ENCODE measurements at places on chromosomes 1 and 21.
A peak's percentile ranks its signal among the peaks of the same experiment; 100 is the strongest.

DNA sequence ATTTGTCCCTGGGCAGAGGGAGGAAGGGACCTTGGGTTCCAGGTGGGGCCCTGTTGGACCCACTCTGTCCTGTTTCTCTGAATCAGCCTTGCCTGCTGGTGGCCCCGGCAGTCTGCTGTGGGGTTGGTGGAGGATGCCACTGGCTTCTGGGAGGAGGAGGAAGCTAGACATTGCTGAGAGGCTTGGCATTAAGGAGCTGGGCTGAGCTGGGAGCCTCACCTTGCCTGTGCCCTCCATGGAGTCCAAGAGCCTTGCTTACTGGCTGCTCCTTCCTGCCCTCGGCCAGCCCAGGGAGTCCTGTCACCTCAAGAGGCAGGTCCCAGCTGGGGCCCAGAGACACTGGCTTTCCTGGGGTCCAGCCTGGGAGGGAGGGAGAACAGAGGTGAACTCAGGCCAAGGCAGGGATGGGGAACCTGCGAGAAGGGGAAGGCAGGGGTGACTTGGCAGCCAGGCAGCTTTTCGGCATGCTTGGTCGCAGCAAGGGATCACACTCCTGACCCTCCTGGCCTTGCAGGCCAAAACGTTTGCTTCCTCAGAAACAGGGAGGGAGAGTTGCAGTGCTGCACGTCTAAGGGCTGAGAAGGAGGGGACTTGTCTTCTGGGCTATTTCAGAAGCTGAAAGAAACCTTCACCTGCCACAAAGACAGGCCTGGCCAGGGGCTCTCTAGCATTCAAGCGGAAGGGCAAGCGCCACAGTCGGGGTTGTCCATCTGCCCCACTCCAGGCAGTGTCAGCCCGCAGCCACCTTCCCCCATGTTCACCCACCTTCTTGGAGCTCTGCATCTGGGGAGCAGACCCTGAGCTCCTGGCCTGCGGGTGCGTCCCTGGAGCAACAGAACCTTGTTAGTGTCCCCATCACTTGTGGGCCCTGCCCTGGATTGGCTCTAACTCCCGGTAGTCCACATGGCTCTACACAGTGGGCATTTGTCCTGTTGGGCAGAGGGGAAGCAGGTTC lies 8.9 kb downstream of the TMEM201 start:
- no peak for DNase-seq

GRCh38 chr21:44375281-44375651 lies 21.8 kb downstream of the TRPM2 start:
- no peak for DNase-seq

GRCh38 chr1:234559902-234560676 lies 49.9 kb downstream of the IRF2BP2 start:
- DNase-seq: no peak

DNA sequence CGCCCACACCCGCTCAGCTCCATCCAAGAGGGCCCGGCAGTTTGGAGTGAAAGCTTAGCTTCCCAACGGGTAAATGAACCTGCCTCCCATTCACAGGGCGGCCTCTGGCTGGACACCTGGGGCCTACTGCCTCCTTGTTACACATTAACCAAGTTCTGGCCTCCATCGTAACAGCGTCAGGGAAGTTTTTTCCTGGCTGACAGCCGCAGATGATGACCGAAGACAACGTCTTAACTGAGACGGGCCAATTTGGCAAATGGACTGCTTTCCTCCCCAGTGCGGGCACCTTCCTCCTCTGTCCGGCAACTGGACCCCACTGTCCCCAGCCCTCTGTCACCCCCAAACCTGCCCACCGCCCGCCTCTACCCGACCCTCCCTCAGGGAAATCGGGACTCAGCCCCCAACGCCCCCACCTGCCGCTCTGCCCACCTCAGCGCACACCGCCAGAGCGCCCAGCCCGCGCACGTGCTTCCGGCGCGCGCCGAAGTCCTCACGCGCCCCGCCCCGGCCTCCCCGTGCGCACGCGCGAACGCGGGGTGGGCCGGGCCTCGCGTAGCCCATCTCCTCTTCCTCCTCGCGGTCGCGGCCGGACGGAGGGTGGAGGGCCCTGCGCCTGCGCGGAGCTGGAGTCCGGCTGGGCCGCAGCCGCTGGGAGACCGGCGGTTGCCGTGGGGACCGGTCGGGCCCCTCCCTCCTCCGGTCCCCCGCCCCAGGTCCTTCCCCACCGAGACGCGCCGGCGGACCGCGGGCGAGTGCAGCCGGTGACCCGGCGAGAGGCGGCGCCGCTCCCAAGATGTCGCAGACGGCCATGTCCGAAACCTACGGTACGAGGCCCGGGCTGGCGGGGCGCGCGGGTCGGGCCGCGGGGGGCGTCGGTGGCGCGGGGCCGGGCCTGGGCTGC lies at the start of gene RAB4A:
RAB4A (plus strand) TSS at position 565 of the 901 bp plus-strand sequence; CDS start at position 794, 229 bp downstream.
- DNase-seq: peak; percentile 42

GRCh38 chr1:92864131-92864530 lies 32.3 kb downstream of the RPL5 start:
- no peak for DNase-seq

- no peak for DNase-seq
Measured at GRCh38 chr1:156400191-156400935, 31.4 kb downstream of the RHBG start.

GRCh38 chr1:107004421-107004820 lies 52.1 kb upstream of the PRMT6 start:
- DNase-seq: no peak

GRCh38 chr1:32761253-32761877 lies 55.8 kb downstream of the YARS1 start:
- no peak for DNase-seq

DNA sequence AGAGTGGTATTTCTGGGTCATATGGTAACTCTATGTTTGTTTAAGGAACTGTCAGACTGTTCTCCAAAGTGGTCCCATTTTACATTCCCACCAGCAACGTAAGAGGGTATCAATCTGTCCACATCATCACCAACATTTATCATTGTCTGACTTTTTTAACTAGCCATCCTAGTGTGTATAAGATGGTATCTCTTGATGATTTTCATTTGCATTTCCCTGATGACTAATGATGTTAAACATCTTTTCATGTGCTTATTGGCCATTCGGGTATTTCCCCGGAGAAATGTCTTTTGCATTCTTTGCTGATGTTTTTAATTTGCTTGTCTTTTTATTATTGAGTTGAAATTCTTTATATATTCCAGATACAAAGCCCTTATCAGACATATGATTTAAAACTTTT lies 370.1 kb upstream of the NR5A2 start:
- no peak for DNase-seq

GRCh38 chr1:147643974-147644373 lies 26.4 kb downstream of the ACP6 start:
- DNase-seq: no peak

DNA sequence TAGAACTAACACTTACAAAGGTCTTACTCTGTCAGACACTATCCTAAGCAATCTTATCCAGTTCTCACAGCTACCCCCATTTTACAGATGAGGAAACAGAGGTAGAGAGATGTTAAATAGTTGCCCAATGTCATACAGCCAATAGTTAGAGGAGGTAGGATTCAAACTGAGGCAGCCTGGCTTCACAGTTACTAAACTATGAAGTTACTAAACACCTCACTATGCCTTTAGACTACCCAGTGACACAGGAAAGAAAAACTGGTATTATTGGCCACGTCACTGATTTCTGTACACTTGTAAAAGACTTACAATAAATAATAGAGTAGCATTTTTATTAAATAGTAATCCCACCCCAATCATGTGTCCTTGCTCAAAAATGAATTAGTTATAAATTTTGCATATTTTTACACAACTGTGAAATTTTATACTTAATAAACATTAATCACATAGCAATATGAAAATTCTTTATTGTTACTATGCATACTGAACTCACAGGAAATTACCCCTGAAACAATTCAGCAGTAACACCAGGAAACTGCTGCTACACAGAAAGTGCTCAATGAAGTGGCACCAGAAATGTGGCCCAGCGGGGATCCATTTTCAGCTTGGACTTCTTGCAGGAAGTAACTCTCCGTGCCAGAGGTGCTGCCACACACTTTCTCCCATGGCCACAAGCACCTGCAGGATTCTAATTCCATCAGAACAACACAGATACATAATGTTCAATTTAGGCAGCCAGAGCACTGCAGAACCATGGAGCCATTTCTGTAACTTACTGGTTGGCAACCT lies 69.4 kb downstream of the VAV3 start:
- no peak for DNase-seq

- no peak for DNase-seq
Measured at GRCh38 chr21:32099812-32100416, 178.9 kb downstream of the MIS18A start.

DNA sequence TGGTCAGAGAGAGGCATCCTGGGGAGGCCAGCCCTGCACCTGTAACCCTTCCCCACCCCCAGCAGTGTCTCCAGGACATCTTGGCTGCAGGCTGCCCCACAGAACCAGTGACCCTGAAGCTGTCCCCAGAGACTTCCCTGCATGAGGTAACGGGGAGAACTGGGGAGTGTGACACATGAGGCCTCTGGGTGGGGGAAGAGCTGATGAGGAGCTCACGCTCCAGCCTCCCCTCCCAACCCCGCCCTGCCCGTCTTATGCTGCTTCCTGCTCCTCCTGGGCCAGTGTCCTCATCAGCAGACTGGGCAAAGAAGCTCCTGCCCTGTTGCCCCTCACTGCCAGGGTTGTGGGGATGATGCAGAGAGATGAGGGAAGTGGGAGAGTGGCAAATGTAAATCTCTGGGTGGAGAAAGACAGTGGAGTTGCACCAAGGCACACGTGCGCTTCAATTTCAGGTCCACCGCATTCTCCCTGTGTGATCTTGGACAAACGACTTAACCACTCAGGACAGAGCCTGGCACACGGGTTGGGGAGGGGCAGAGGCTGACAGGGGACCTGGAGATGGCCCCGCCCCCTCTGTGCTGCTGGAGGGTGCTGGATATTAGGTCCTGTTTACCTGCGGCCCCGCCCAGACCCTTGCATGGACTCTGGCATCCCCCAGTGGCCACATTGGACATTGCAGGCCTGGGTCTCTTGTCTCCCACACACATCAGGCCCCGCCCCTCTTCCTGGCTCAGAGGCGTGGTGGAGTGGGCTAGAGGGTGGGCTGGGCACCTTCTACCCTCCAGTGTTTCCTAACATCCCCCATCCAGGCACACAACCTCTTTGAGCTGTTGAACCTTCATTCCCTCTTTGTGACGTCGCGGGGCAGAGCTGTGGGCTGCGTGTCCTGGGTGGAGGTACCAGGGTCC lies 12.3 kb downstream of the CLCNKB start:
- peak; percentile 69 for DNase-seq

GRCh38 chr1:6545276-6546112 lies 8.8 kb downstream of the NOL9 start:
- no peak for DNase-seq

GRCh38 chr21:42850866-42851391 lies 28.4 kb downstream of the WDR4 start:
- no peak for DNase-seq

- DNase-seq: no peak
Measured at GRCh38 chr1:38138498-38139233, 92.1 kb upstream of the POU3F1 start.
